Heart left ventricle (tissue), 16 donors: ENCODE measurements at places on chromosomes 3 and 15.

- no peaks in the 10 kb centered on the region for H3K27me3 ChIP-seq
- H3K4me3 ChIP-seq: no peak overlapping the region
- no peaks in the 10 kb centered on the region for H3K4me1 ChIP-seq
- peak; percentile 20 for DNase-seq
- no peak overlapping the region for H3K27ac ChIP-seq
These were observed 86.0 kb downstream of the ECT2 start for GRCh38 chr3:172836390-172836997.

- H3K4me1 ChIP-seq: peaks cover 9% of the 10 kb centered on the region
- H3K27me3 ChIP-seq: no peaks in the 10 kb centered on the region
- no peak overlapping the region for H3K4me3 ChIP-seq
- peak; percentile 65 for DNase-seq
- no peaks in the 10 kb centered on the region for H3K36me3 ChIP-seq
These were observed 996 bp upstream of the XIRP1 start for GRCh38 chr3:39193391-39193790.

- peaks cover 40% of the 10 kb centered on the region for H3K4me1 ChIP-seq
- no peak for DNase-seq
- H3K27ac ChIP-seq: peak overlapping the region; percentile 98
- H3K36me3 ChIP-seq: peaks cover 34% of the 10 kb centered on the region
- H3K4me3 ChIP-seq: peak overlapping the region; percentile 100
- H3K27me3 ChIP-seq: no peaks in the 10 kb centered on the region
These were observed 2.0 kb downstream of the BHLHE40 start for GRCh38 chr3:4981294-4981664.

- peaks cover 24% of the 10 kb centered on the region for H3K4me1 ChIP-seq
- H3K4me3 ChIP-seq: no peak overlapping the region
- H3K27me3 ChIP-seq: no peaks in the 10 kb centered on the region
- peak; percentile 68 for DNase-seq
- H3K36me3 ChIP-seq: no peaks in the 10 kb centered on the region
- peak overlapping the region; percentile 76 for H3K27ac ChIP-seq
These were observed 20.5 kb downstream of the RBPMS2 start for GRCh38 chr15:64754663-64755426.

DNA sequence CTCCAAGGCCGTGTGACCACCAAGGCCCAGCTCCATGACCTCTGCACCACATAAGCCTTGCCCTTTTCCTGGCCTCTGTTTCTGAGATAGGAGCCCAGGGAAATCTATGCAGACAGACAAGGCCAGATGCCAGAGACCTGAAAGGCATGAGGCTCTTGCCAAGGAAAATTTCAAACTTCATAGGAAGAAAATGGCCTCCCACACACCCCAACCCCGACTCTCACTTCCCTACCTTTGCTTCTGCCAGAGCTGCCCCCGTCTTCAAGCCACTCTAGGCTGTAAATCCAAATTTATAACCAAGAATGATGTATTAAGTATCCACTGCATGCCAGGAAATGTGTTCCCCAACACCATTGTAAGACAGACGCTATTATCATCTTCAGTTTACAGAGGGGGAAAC lies 65.5 kb upstream of the HRH1 start:
- no peaks in the 10 kb centered on the region for H3K4me1 ChIP-seq
- H3K4me3 ChIP-seq: no peak overlapping the region
- H3K36me3 ChIP-seq: no peaks in the 10 kb centered on the region
- DNase-seq: no peak
- no peaks in the 10 kb centered on the region for H3K27me3 ChIP-seq

DNA sequence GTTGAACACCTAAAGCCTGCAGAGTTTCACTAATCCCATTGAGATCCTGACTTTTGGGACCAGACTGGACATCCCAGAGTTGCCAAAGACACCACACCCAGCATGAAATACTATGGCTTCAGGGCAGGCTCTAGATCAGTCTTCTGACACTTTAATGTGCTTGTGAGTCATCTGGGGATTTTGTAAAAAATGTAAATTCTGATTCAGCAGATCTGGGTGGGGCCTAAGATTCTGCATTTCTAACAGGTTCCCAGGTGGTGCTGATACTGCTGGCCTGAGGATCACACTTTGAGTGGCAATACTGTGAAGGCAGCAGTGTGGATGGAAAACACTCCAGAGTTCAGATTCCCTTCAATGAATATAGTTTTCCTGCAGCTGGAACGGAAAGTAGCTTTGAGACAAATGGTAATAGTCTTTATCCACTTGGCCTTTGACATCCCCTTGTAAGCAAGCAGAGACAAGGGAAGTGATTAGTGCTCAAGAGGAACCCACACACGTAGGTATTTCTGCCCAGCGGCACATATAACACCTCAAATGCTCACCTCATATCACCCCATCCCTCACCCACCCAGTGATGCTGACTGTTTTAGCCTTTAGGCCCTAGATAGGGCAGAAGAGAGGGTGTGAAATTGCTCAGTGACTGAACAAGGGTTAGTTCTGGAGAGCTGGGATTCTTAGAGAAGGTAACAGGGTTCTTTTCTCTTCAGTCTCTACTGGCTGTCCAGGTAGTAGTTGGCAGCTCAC lies 51.5 kb upstream of the GSK3B start:
- no peak overlapping the region for H3K4me3 ChIP-seq
- H3K4me1 ChIP-seq: peaks cover 18% of the 10 kb centered on the region
- H3K27ac ChIP-seq: no peak overlapping the region
- DNase-seq: no peak
- H3K36me3 ChIP-seq: no peaks in the 10 kb centered on the region

GRCh38 chr3:43413676-43414368 lies 127.5 kb downstream of the SNRK start:
- H3K36me3 ChIP-seq: no peaks in the 10 kb centered on the region
- peaks cover 1% of the 10 kb centered on the region for H3K4me1 ChIP-seq
- no peak overlapping the region for H3K4me3 ChIP-seq
- no peak for DNase-seq
- H3K27ac ChIP-seq: no peak overlapping the region

- no peak for DNase-seq
- no peak overlapping the region for H3K4me3 ChIP-seq
- H3K36me3 ChIP-seq: no peaks in the 10 kb centered on the region
- H3K4me1 ChIP-seq: no peaks in the 10 kb centered on the region
These were observed 201.2 kb downstream of the RPLP1 start for GRCh38 chr15:69653846-69654245.

- no peaks in the 10 kb centered on the region for H3K27me3 ChIP-seq
- H3K36me3 ChIP-seq: no peaks in the 10 kb centered on the region
- no peaks in the 10 kb centered on the region for H3K4me1 ChIP-seq
- H3K27ac ChIP-seq: no peak overlapping the region
- H3K4me3 ChIP-seq: no peak overlapping the region
These were observed 247.7 kb downstream of the IL20RB start for GRCh38 chr3:137205394-137206045.

- no peak overlapping the region for H3K27ac ChIP-seq
- H3K27me3 ChIP-seq: no peaks in the 10 kb centered on the region
- no peak for DNase-seq
- peaks cover 3% of the 10 kb centered on the region for H3K4me1 ChIP-seq
- no peak overlapping the region for H3K4me3 ChIP-seq
These were observed 5.2 kb downstream of the GRM2 start for GRCh38 chr3:51712038-51712420.

DNA sequence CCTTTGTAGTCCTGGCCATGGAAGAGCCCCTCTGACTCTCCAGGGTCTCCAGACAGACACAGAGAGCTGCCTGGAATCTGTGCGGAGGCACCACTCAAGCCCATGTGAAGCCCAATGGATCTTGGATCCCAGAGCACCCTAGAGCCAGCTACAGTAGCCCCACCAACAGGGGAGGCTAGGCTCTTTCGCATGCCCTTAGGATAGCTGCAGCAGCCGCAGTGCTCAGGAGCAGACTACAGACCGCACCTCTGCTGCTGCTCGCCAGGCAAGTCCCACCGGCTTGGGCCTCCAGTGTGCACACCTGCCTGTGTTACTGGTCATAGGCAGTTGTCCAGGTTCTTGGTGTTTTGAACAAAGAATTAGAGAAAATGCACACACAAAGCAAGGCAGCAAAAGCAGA lies 131.6 kb downstream of the SPATA16 start:
- no peak for DNase-seq
- no peaks in the 10 kb centered on the region for H3K4me1 ChIP-seq
- H3K27ac ChIP-seq: no peak overlapping the region
- no peaks in the 10 kb centered on the region for H3K36me3 ChIP-seq
- H3K4me3 ChIP-seq: no peak overlapping the region
- H3K27me3 ChIP-seq: no peaks in the 10 kb centered on the region

GRCh38 chr3:194504861-194505260 lies 18.1 kb upstream of the ATP13A3 start:
- no peaks in the 10 kb centered on the region for H3K36me3 ChIP-seq
- no peak for DNase-seq
- H3K4me3 ChIP-seq: no peak overlapping the region
- no peaks in the 10 kb centered on the region for H3K4me1 ChIP-seq
- no peaks in the 10 kb centered on the region for H3K27me3 ChIP-seq
- no peak overlapping the region for H3K27ac ChIP-seq

- no peaks in the 10 kb centered on the region for H3K4me1 ChIP-seq
- H3K27ac ChIP-seq: no peak overlapping the region
- no peak for DNase-seq
- no peaks in the 10 kb centered on the region for H3K36me3 ChIP-seq
- no peaks in the 10 kb centered on the region for H3K27me3 ChIP-seq
- H3K4me3 ChIP-seq: no peak overlapping the region
These were observed 38.4 kb downstream of the ROBO2 start for GRCh38 chr3:77078279-77078678.

DNA sequence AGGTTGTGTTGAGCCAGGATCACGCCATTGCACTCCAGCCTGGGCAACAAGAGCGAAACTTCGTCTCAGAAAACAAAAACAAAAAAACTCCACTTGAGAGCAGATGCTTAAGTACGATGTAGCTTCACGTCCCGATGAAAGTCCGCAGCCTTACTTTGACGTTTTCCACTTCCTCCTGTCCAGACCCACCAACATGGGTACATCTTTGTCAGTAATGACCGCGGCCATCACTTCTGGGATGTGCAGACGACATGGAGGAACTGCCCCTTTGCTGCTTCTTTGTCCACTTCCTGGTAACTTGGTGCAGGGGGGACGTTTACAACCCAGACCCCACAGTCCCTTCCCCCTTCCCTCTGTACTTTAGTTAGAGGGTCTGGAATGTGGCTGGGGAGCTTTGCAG lies 48.7 kb downstream of the CRABP1 start:
- H3K4me3 ChIP-seq: no peak overlapping the region
- H3K36me3 ChIP-seq: no peaks in the 10 kb centered on the region
- no peak overlapping the region for H3K27ac ChIP-seq
- H3K4me1 ChIP-seq: no peaks in the 10 kb centered on the region

DNA sequence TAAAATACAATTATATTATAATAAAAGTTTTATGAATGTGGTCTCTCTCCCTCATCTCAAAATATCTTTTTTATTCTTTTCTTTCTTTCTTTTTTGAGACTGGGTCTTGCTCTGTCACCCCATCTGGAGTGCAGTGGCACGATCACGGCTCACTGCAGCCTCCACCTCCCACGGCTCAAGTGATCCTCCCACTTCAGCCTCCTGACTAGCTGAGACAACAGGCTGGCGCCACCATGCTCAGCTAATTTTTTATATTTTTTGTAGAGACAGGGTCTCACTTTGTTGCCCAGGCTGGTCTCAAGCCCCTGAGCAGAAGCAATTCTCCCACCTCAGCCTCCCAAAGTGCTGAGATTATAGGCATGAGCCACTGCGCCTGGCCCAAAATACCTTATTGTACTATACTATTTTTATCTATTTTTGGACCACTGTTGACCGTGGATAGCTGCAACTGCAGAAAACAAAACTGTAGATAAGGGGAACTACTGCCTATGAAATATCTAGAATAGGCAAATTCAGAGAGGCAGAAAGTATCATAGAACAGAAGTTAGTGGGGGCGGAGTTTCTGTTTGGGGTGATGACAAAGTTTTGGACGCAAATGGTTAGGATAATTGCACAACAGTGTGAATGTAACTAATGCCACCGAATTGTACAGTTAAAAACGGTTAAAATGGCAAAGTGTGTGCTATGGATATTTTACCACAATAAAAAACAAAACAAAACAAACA lies 66.6 kb downstream of the SLC12A8 start:
- H3K27me3 ChIP-seq: no peaks in the 10 kb centered on the region
- H3K4me1 ChIP-seq: peaks cover 32% of the 10 kb centered on the region
- H3K4me3 ChIP-seq: no peak overlapping the region

- H3K4me1 ChIP-seq: peaks cover 36% of the 10 kb centered on the region
- no peak overlapping the region for H3K4me3 ChIP-seq
- H3K27ac ChIP-seq: no peak overlapping the region
These were observed 27.7 kb downstream of the RAB7A start for GRCh38 chr3:128753715-128754114.

GRCh38 chr15:75104804-75105557 lies 81.6 kb downstream of the PPCDC start:
- no peaks in the 10 kb centered on the region for H3K36me3 ChIP-seq
- no peaks in the 10 kb centered on the region for H3K27me3 ChIP-seq
- H3K4me3 ChIP-seq: no peak overlapping the region
- peak; percentile 52 for DNase-seq
- H3K4me1 ChIP-seq: no peaks in the 10 kb centered on the region

DNA sequence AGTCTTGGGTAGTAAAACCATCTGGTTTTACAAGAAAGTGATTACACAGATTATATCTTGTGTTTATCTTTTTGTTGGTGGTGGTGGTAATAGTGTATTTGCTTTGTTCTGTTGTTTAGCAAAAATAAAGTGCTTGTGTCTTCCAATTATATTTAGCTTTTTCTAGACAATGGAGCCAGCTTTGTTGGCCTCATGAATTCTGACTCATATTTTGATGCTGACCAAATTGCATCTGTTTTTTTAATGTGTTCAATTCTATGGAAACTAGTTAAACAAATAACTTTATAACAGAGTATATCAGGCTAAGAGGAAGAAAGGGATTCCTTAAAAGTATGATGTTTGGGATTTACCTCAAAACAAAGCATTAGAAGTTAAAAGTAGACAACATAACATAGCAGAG lies 69.3 kb upstream of the BFSP2 start:
- no peaks in the 10 kb centered on the region for H3K36me3 ChIP-seq
- no peak overlapping the region for H3K27ac ChIP-seq
- H3K4me3 ChIP-seq: no peak overlapping the region
- H3K4me1 ChIP-seq: no peaks in the 10 kb centered on the region

DNA sequence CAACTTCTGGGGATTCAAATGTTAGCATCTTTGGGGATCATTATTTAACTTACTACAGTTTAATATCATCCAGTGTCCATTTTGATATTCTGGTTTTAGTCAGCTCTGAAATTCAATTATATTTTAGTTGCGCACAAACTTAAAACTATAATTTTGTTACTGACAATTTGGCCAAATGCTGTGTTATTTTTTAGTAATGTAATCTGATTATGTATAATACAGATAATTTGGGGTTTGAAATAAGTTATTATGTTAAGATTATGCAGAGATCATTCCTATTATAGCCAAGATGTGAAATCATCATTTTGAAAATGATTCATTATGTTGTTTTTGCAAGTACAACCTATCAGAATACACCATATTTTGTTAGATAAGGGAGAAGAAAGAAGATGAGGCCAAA lies 706.1 kb downstream of the ROBO2 start:
- no peak for DNase-seq
- no peaks in the 10 kb centered on the region for H3K36me3 ChIP-seq
- no peak overlapping the region for H3K4me3 ChIP-seq
- no peaks in the 10 kb centered on the region for H3K27me3 ChIP-seq

GRCh38 chr15:46121441-46121840 lies 486.6 kb downstream of the SQOR start:
- no peak for DNase-seq
- H3K4me3 ChIP-seq: no peak overlapping the region
- no peaks in the 10 kb centered on the region for H3K27me3 ChIP-seq
- no peaks in the 10 kb centered on the region for H3K4me1 ChIP-seq
- no peak overlapping the region for H3K27ac ChIP-seq
- H3K36me3 ChIP-seq: no peaks in the 10 kb centered on the region
